Coronary artery (tissue), 2 donors: ENCODE measurements at places on chromosomes 6 and 20.

- DNase-seq: no peak
These were observed 161.4 kb downstream of the FOXC1 start for GRCh38 chr6:1770968-1771723.

- DNase-seq: no peak
These were observed 36.0 kb upstream of the GRM4 start for GRCh38 chr6:34181908-34182307.

DNA sequence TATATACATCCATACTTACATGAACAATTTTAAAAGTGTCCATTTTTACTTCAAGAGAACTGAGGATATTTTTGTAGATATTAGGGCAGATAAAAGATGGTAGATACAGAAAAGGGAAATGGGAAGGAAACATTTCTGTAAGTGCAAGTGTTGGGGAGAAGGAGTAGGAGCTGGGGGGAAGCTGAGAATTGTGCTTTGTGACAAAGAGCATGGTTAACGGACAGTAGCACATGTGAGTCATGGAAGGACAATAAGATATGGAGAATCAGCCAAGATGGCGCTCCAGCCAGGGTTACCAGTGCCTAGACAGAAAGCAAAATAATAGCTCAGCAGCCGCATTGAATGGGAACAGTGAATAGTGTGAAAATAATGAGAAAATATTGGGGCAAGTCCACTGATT is 12.7 kb upstream of the HLA-DRB1 start:
- no peak for DNase-seq

DNA sequence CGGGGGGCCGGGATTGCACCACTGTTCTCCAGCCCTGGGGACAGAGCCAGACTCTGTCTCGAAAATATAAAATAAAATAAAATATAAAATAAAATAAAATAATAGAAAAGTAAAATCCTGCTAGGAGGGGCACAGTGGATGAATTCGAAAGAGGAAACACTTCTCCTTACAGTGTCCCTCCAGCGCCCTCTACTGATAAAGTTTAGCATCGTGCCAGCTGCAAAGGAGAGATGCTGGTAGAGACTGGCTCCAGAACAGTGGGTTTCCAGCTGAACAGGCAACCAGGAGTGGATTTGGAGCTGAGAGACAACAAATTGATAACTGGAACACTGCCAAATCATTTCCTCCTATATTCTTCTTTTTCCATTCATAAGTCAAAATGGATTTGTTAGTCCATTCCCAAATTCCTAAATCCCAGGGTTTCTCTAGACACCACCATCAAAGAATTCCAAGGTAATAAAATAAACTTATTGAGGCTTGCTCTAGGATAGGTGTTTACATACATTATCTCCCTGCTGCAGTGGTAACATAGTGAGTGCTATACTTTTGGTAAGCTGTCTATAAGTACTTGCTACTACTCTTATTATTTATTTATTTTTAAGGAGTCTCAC is 31.7 kb upstream of the TBPL1 start:
- DNase-seq: no peak

- no peak for DNase-seq
These were observed 19.4 kb upstream of the EIF2S2 start for GRCh38 chr20:34131491-34131890.

- DNase-seq: no peak
These were observed 15.0 kb upstream of the TBX18 start for GRCh38 chr6:84779380-84779779.

DNA sequence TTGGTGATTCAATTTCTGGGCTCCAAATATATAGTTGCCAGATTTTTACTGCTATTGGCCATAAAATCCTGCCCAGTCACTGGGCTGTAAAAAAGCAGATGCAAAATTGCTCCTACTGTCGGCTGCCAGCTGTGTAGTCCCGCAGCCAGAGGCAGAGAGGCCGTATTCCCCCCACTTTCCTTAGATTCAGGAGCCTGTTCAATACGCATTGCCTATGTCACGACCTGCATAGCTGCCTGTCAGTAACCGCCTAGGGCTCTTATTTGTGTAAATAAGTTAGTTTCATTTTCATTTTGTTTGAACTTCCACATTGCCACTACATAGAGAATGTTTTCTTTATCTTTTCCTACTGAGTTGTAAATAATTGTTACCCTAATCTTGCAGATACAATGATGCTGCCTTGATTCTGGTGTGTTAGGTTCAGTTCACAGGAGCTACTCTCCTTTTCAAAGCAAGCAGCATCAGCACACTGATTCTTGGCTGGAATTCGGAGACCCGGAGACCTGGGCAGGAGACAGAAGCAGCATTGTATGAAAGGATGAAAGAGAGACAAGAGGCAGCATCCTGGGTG is 46.0 kb upstream of the UST start:
- no peak for DNase-seq

- DNase-seq: no peak
These were observed 229.3 kb downstream of the PACRG start for GRCh38 chr6:162957062-162957461.

DNA sequence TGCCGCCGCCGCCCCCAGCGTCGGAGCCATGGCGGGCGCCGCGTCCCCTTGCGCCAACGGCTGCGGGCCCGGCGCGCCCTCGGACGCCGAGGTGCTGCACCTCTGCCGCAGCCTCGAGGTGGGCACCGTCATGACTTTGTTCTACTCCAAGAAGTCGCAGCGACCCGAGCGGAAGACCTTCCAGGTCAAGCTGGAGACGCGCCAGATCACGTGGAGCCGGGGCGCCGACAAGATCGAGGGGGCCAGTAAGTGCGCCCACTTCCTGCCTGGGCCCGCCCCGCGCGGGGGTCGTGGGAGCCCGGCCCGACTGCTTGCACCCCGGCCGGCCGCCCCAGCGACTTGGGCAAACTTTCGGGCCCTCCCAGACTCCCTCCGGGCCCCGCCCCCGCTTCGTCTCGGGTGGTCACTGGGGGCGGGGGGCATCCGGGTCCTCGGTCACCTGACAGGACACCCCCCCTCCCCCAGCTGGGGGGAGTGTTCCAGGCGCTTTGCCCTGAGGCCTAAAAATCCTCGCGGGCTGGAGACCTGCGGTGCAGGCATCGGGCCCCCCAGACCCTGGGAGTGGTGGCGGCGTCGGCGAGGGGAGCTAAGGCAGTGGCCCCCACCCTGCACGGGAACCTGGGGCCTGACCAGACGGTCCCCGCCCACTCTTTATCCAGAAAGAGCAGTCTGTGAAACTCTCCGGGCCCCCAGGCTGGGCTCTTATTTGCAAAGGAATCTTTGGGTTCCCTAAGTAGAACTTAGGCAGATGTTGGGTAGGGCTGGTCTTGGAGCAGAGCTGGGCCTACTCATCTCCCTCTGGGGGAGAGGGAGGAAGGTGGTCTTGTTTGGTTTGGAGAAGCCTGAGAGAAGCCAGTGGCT is 501 bp downstream of the PLCG1 start:
- peak; percentile 88 for DNase-seq

DNA sequence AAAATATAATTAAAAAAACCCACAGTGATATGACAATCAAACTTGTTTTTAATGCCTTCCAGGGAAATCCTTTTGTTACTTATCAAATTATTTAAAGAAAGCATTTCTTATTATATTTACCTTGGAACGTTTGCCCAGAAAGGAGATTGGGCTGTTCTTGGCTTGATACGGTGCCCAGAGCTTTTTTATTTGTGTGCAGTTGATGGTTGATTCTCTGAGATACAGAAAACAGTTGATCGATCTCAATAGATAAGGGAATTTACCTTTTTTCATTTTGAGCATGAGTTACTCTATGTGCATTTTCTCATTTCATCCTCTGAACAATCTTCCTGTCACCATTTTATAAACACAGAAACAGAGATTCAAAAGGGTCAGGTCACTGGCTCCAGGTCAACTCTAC is 72.5 kb upstream of the NEDD9 start:
- no peak for DNase-seq

DNA sequence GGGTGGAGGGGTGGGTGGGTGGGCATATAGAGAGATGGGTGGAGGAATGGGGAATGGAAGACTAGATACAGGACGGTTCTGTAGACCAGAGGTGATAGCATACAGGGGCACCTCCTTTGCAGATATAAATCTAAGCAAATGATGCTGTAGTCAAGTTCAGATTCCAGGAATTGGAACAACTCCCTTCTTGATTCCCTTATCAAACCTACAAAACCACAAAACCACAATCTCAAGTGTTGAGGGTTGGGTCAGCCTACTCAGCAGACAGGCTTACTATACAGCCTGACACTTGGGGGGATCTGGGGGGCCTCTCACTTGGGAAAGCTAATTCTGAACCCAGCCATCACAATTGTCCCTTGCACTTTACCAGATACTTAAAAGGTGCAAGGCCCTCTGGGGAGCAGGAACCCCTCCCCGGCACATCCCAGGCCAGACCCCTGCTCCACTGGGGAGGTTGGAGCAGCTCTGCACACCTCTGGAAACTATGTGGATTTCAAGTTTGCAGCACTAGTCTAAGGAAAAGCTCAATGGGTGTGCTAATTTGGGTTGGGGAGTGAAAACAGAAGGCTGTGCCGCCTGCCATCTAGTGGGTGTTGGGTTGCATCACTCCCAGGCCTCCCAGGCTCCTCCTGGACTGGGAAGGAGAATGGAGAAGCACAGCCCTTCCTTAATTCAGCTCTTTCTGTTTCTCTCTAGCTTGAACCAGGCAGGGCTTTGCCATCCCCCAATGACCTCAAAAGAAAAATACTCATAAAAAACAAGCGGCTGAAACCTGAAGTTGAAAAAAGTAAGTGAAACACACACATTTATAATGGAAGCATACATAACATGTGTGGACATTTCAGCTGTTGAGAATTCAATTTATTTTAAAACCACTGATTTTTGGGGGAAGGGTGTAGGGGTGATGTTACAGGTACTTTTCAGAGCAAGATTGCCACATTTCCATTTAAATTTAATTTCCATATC is 121.2 kb upstream of the LAMP5 start:
- no peak for DNase-seq

GRCh38 chr6:157269261-157269794 is 54.0 kb downstream of the TMEM242 start:
- peak; percentile 82 for DNase-seq

GRCh38 chr20:15179381-15179780 is 842.0 kb upstream of the FLRT3 start:
- DNase-seq: no peak

GRCh38 chr20:59933296-59933848 is at the start of gene SYCP2:
SYCP2 (minus strand) TSS chr20:59933637; CDS start chr20:59922413, 11,224 bp downstream.
- no peak for DNase-seq

- DNase-seq: peak; percentile 22
These were observed 2.3 kb upstream of the NKX2-2 start for GRCh38 chr20:21516180-21516567.

- DNase-seq: no peak
These were observed 850 bp upstream of the HECA start for GRCh38 chr6:139134064-139134395.

GRCh38 chr20:54598352-54598751 is 123.0 kb downstream of the DOK5 start:
- no peak for DNase-seq

GRCh38 chr6:116779573-116780164 is 14.2 kb upstream of the FAM162B start:
- no peak for DNase-seq

- DNase-seq: no peak
These were observed 1.6 kb upstream of the GPLD1 start for GRCh38 chr6:24490948-24491347.

GRCh38 chr20:54517241-54517975 is 42.0 kb downstream of the DOK5 start:
- no peak for DNase-seq

GRCh38 chr6:139325125-139325524 is 33.3 kb upstream of the TXLNB start:
- no peak for DNase-seq
